ENCODE measurements at places on chromosomes 16 and 17. TPM values are rescaled to one million over a fixed set of nuclear protein-coding genes. Genes with fewer than 3 reads are reported as not detected.

Gene SOX8
- polyA plus RNA-seq = 1.3 TPM

Gene KRTAP4-6
- not detected for polyA plus RNA-seq

Gene AANAT
- polyA plus RNA-seq = not detected

Gene FOXL1
- polyA plus RNA-seq = 0.24 TPM

Gene IRX3
- polyA plus RNA-seq = 2.9 TPM

Gene CA5A
- polyA plus RNA-seq = not detected

Gene KRT17
- polyA plus RNA-seq = 0.60 TPM

Gene KIF19
- 1.7 TPM for polyA plus RNA-seq

Gene PTX4
- polyA plus RNA-seq = not detected

Gene CLDN9
- polyA plus RNA-seq = 0.30 TPM

Gene HS3ST2
- polyA plus RNA-seq = 3.3 TPM

Gene TLCD1
- 5.4 TPM for polyA plus RNA-seq

Gene KRTAP1-1
- not detected for polyA plus RNA-seq

Gene CASKIN1
- 0.22 TPM for polyA plus RNA-seq

Gene SMPD3
- 1.6 TPM for polyA plus RNA-seq

Gene OR1F1
- not detected for polyA plus RNA-seq

Gene C16orf92
- polyA plus RNA-seq = not detected

Gene NAE1
- polyA plus RNA-seq = 23.2 TPM

Gene PRDM7
- not detected for polyA plus RNA-seq

Gene CCDC47
- 35.6 TPM for polyA plus RNA-seq

Measured in adipose tissue (tissue), 3 donors.